ENCODE measurements at places on chromosomes 16 and 17.

DNA sequence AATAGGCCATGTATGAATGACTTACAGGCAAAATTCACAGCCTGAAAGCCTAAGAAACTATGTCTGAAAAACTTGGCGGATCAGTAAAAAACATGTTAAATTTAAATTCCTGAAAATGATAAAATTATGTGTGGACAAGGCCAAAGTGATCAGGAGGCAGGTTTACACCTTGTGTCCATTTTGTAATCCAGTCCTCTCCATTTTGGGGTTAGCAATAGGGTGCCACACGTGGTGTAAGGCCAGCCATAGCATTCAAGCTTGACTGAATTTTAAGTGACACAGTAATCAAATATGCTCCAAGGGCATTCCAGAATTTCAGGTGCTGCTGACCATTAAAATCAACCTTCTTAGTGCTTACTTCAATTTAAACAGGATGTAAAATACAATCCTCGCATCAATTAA is 2.7 kb downstream of the RNF43 start:
- no peak for DNase-seq

DNA sequence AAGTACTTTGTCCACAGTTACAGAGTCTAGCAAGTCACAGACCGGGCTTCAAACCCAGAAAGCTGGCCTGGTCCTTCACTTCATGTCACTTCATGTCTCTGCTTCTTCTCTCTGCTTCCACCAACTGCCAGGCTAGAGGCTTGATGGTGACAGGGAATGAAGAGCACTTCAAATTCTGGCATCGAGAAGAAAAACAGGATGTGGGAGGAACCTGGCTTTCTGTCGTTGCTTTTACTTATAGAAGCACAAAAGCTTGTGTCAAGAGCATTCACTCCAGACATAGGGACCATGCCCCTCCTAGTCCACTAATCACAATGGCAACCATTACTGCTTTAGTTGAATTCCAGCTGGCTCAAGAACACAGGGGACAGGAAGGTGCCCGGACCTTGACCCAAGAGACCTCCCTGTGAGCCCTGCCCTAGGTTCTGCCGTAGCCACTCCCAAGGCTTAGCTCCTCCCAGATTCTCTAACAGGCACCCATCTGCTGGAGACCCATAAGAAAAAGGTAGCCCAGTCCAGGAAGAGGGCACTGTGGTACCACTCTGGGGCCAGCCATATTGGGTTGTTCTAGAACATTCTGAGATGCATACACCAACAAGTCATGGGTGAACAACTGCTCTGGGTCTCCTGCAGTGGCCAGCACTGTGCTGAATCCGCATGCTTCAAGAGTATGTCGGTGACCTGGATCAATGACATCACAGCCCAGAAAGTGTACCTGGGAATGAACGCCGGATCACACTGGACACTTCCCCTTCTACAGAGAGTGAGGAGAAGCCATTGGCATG is 181.8 kb downstream of the C16orf95 start:
- DNase-seq, result no peak

DNA sequence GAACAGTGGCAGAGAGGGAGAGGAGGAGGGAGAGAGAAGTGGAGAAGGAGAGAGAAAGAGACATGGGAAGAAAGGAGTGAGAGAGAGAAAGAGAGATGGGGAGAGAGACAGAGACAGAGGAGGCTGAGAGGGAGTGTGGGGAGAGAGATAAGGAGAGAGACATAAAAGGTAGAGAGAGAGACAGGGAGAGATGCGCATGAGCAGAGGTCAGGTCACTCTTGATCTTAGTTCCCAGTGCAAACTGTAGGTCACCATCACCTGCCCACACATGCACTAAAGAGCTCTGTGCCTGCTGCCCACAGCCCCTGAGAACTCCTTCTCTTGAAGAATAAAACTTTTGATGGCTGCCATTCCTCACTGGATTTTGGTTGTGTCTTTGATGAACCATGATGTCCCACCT is 14.9 kb downstream of the KRT33A start:
- DNase-seq, result no peak

GRCh38 chr16:50024207-50024606 is 818 bp upstream of the CNEP1R1 start:
- DNase-seq, result no peak

GRCh38 chr17:80861418-80861815 is 130.2 kb upstream of the CHMP6 start:
- DNase-seq, result no peak
